Forelimb muscle (tissue), 1 donor: ENCODE measurements at places on chromosomes 6 and 20. TPM values are rescaled to one million over a fixed set of nuclear protein-coding genes. Genes with fewer than 3 reads are reported as not detected.

BNIP5 gene
- polyA plus RNA-seq = 0.09 TPM

ENPP5 gene
- 4.2 TPM for polyA plus RNA-seq

CRIP3 gene
- polyA plus RNA-seq = 1.7 TPM

RAMACL gene
- polyA plus RNA-seq = 0.16 TPM

DNA sequence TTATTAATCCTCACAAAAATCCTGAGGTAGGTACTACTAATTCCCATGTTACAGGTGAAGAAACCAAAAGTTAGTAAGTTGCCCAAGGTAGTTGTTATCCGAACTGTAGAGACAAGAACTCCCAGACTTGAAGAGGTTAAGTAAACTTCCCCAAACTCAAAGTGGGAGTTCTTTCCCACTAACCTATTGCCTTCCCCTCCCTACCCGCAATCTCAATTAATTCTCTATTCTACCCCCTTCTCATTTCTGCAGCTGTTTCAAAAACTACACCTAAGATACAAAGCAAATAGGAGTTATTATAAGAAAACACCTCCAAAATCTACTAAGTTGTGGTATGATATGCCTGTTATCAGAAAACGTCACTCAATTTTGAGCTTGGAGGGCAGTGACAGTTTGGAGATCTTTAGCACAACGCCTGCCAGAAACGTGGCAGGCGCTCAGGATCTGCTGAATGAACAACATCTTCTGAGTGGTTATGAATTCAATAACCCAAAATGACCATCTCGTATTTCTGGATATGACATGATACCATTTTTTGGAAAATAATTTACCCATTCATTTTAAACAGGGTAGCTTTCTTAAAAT lies 7.1 kb downstream of the CSNK2A1 start:
- no peak for DNase-seq

- no peak for DNase-seq
These were observed 50.5 kb upstream of the ENPP5 start for GRCh38 chr6:46221222-46221793.

DNA sequence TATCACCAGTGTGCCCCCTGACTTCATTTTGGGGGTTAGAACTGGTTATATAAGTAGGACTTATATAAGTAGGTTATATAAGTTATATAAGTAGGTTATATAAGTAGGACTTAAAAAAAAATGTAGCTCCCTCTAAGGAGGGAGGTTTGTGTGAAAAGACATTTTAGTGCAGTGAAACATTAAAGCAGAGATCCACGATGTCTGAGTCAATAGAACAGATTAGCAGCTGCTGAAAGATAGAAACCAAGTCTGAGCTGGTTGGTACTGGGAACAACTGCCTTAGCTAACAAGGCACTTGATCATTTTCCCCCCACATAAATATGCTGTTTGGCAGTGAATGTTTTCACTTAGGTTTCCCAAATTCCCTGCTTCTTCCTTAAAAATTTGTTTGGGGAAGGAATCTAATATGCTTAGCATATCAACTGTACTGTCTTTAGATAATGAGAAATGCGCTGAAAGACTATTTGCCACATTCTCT lies 2.1 kb upstream of the RPS12 start:
- no peak for DNase-seq
